ENCODE measurements at places on chromosomes 2 and 18.

DNA sequence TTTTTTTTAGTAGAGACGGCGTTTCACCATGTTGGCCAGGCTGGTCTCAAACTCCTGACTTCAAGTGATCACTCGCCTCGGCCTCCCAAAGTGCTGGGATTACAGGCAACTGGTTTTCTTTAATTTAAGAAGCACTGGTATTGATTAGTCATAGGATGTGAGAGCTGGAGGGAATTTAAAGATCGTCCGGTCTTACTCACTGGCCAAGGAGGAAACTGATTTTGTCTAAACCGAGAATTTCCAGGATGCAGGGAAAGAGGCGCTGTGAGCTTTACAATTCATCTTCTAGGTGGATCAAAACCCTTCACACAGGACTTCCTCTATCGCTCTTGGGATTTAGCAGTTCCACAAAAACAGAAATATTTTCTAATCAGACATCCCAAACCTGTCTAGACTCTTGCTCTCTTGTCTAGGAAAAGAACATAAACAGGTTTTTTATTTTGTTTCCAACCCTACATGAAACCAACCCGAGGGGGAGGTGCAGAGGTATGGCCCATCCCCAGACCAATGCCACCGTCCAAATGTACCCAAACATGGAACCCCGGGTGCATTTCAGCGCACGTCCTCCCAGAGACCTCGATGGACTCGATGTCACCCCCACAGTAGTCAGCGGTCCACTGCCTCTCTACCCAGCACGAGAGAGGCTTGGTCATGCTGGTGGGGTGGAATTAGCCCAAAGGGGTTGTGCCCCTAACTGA is 12.5 kb upstream of the TUBB6 start:
- DNase-seq: no peak

- DNase-seq: peak; percentile 49
Measured at GRCh38 chr2:106572541-106573450, 85.6 kb downstream of the CD8B2 start.

DNA sequence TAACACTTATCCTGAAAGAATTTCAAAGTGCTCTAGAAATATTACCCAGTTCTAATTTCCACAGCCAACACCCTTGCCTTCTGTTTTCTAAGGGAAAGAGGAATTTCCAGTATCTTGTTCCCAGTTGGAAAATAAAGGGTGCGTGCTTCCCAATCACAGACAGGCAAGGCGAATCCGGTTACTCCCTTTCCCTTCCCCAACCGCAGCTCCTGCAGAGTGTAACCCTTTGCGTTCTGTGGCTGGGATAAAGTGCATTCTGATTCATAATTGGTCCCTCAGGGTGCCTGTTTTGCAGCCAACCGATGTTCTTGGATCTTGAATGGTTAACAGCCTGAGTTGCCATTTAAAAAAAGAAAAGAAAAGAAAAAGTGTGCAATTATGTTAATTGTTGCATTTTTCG is 40.6 kb upstream of the PGAP1 start:
- peak; percentile 52 for DNase-seq

GRCh38 chr18:24536326-24536725 is 75.9 kb downstream of the HRH4 start:
- no peak for DNase-seq

GRCh38 chr2:226813148-226813701 is 13.6 kb upstream of the IRS1 start:
- peak; percentile 29 for DNase-seq

GRCh38 chr2:64989982-64990614 is 899 bp downstream of the SLC1A4 start:
- DNase-seq: peak; percentile 49

DNA sequence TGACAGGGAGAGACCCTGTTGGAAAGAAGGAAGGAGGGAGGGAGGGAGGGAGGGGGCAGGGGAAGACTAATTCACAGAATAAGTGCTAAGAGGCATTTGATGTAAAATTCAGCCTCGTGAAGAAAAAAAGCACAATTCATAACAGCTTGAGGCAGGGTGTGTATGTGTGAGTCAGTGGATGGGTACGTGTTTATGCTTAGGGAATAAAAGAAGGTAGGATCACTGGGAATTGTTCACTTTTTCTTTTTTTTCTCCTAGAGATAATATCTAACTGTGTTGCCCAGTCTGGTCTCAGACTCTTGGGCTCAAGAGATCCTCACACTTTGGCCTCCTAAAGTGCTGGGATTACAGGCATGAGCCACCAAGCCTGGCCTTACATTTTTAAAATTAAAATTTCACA is 39.2 kb downstream of the WDR33 start:
- no peak for DNase-seq

DNA sequence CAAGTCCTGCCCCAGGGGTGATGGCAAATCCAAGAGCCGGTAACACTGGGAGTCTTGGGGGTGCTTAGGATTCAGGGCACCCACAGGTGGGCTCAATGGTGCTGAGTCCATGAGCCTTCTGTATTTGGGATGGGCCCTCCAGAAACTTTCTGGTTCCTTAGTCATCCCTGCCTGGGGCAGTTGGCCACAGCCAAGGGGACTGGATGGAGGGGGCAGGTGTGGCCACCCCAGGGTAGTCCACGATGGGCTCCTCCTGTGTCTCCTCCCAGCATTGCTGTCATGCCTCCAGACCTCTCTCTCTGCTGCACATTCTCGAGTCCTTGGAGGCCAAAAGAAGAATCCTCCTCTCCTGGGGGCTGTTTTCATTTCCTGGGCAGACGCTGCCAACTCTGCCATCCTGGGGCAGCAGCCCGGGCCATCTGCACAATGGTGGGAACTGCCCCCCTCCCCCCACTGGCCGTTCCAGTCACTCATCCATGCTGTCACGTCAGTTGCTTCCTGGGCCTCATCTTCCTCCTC is 158.0 kb upstream of the TWIST2 start:
- DNase-seq: no peak

- DNase-seq: no peak
Measured at GRCh38 chr18:13395577-13395976, 177.0 kb downstream of the LDLRAD4 start.

DNA sequence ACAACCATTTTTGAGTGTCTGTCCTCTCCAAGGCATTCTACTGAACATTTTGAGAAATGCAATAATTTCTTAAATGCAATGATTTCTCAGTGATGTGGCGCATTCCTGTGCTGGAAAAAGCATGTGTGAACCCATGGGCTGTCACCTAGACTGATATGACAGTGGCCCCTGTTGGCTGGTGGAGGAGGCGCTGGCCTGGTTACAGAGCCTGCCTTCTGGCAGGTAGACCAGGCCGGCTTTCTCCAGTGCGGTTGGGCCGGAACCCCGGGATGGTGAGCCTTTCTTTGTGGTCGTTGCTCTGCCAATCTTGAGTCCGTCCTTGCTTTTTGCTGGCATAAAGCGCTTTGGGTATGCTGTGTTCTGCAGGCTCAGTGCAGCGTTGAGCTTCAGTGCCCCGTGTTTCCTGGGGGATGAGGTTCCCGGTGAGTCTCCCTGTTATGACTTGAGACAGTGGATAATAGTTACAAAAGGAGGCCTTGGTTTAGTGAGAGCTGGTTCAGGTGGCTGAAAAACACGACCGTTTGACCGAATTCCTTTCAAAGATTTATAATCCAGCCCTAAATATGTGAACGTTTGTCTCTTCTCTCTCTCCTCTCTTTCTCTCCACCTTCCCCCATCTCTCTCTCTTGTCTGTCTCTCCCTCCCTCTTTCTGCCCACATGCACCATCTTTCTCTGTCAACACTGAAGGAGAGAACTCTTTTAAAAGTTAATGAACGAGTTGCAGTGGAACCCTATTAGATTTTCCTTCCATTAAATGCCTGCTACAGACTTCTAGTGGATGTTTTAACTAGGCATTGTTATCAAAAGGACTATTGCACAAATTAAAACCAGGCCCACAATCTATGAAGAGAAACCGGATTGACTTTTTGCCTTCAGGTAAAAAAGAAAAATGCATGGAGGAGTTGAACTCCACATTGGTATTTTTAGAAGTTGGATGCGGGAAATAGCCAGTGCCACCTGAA is 34.0 kb downstream of the TSHZ1 start:
- DNase-seq: peak; percentile 74

- DNase-seq: no peak
Measured at GRCh38 chr2:27280826-27281225, 1.4 kb upstream of the TRIM54 start.

- peak; percentile 70 for DNase-seq
Measured at GRCh38 chr2:231713730-231714638, 5.7 kb downstream of the PTMA start.

- no peak for DNase-seq
Measured at GRCh38 chr2:166831930-166832329, 56.4 kb upstream of the XIRP2 start.

- DNase-seq: no peak
Measured at GRCh38 chr2:145091967-145092366, 572.0 kb upstream of the ZEB2 start.

DNA sequence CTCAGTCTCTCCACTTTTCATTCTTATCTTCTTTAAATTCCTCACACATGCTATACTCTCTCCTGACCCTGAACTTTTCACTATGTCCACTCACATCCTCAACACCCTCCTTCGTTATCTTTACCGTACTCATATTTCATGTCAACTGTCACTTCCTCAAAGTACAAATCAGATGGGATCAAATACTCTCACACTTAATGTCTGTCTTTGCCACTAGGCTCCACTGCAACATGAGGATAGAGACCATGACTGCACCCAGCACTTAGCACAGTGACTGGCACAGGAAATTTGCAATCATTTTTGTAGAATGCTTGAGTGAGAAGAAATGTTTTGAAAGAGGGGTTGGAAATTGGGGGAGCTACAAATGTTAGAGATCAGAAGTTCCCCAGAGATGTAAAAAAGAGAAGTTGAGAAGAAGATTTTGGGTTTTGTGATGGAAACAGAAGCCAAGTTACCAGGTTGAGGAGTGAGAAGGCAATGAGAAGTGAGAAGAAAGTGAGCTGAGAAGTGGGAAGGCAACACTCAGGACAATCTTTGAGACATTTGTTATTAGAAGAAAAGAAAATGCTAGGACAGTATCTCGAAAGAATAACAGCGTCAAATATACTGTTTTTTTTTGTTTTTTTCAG is 87.0 kb downstream of the CCDC141 start:
- no peak for DNase-seq

- no peak for DNase-seq
Measured at GRCh38 chr2:213067888-213068287, 83.5 kb downstream of the IKZF2 start.

- no peak for DNase-seq
Measured at GRCh38 chr2:28096421-28096820, 205.9 kb downstream of the BABAM2 start.

- no peak for DNase-seq
Measured at GRCh38 chr2:10161206-10161931, 38.8 kb downstream of the RRM2 start.

DNA sequence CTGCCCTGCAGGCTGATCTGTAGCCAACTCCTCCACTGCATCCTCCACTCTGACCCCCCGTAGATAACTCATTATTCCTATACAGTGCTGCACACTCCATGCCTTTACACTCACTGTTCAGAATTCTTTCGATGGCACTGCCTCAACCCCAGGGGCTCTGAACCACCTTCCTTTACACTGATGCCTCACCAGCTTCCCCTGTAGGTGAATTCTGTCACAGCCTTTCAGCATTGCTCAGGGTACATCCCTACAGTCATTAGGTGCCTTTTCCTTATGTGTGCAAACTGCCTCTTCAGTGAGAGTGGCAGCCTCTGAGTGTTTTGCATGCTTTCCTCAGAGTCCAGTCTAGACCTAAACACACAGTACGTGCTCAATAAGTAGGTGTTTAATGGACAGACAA is 319.4 kb downstream of the LRRTM1 start:
- DNase-seq: no peak

GRCh38 chr2:197216361-197216979 is 94.1 kb downstream of the ANKRD44 start:
- DNase-seq: no peak

DNA sequence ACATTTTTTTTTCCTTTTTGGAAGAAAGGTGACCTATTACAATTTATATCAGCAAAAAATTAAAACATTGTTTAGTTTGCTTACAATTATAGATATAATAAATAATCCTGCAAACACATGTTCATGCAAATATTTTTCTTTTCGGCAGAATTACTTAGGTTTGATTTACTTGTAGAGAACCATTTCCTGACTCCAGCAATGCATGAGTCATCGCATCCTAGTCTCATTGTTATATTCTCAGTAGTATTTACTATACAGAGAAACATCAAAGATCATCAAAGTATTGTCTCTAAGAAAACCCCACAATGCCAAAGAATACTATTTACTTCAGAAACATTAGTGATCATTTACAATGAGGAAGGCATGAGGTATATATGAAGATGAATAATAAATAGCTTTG is 40.4 kb upstream of the MTIF2 start:
- no peak for DNase-seq

GRCh38 chr18:68660354-68661183 is 54.3 kb downstream of the TMX3 start:
- peak; percentile 30 for DNase-seq

DNA sequence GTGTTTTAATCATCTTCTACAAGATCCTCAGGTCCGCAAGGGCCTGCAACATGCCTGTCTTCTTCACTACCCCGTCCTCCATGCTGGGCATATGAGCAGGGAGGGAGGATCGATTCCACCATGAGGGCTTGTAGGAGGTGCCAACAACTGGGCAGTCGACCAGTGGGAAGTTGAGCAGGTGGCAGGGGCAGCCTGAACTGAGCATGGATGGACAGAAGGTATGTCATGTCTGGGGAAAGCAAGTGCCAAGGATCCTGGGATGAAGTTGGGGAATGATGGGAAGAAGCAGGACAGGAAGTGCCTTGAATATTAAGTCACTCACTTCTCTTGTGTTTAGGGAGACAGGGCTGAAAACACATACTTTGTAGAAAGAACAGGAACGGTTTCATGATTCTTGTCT is 44.7 kb downstream of the CTIF start:
- DNase-seq: no peak

DNA sequence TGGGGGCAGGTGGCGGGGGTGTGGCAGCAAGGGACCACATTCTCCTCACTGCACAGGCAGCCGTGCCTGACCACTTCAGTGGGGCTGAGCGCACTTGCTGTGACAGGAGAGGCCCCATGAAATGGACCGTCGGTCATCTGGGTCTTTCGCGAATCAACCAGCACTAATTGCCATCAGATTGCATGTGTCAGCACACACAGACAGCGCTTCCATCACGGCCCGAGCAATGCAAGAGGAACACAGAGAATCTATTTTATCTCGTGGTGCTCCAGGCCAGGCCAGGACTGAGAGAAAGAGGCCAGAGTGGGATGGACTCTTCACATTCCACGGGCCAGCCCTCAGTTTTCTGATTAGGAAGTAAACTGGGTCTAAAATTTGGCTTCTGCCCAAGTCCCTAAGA is 87.0 kb downstream of the EIPR1 start:
- DNase-seq: no peak

GRCh38 chr2:226898897-226899296 is 63.0 kb downstream of the RHBDD1 start:
- no peak for DNase-seq

- DNase-seq: no peak
Measured at GRCh38 chr18:10928772-10929373, 220.5 kb downstream of the PIEZO2 start.

GRCh38 chr2:819121-819520 is 131.5 kb upstream of the SNTG2 start:
- no peak for DNase-seq

GRCh38 chr2:62141142-62141740 is 54.7 kb upstream of the B3GNT2 start:
- DNase-seq: no peak

Measured in iPS-NIHi11 (cell line).